CD8-positive, alpha-beta T cell (primary cell): ENCODE measurements at places on chromosomes 5 and 9. TPM values are rescaled to one million over a fixed set of nuclear protein-coding genes. Genes with fewer than 3 reads are reported as not detected.

Gene SHISAL2B
- total RNA-seq = not detected

Gene TMEM215
- not detected for total RNA-seq

Gene MSMP
- total RNA-seq = not detected

Gene LCN9
- total RNA-seq = not detected

DNA sequence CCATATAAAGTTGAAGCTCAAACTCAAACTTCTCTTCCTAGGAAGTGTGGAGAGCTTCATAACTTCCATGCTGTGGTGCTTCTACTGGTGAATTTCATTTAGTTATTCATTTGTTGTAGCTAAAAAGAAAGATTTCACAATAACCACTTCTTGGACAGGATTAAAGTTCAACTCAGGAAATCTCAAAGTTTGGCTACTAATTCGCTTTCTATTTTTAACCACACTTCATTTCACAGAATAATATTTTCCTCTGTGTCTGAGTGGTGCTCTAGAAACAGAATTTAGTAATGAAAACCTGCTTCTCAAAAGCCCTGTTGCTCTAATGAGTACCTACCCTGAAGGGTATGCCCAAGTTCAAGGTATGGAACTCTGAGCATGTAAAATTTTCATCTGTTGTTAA is 73.9 kb downstream of the ACTBL2 start:
- no peak for DNase-seq

DNA sequence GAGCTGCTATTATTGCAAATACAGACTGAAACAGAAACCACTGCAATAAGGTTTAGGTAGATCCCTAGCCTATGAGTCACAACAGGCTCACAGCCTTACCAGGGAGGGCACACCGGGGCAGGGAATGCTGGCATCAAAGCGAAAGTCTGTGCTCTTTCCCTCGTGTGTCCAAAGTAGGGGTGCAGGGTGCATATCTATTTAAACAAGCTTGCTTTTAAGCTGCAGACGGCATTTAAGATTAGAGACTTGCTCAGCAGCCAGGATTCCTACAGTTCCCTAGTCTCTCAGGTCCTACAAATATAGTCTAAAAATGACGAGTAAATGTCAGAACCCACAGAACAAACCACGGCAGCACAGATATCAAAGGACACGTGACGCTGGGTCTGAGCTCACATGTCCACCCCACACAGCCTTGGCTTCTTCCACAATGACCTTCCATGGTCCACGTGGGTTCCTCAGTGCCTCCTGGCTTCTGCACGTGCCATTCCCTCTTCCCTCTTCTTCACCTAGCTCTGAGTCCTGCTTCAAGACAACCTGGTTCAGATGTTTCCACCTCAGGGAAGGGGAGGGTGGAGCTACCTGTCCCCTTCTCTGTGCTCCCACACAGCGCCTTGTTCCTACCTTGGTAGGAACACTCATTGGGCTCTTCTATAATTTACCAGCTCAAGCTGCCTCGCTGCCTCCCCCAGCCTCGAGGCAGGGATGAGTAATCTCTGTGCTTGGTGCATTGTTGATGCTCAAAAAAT is 193.2 kb downstream of the MAPKAP1 start:
- peak; percentile 22 for DNase-seq

GRCh38 chr5:160799184-160799583 is 52.8 kb downstream of the ATP10B start:
- no peak for DNase-seq

DNA sequence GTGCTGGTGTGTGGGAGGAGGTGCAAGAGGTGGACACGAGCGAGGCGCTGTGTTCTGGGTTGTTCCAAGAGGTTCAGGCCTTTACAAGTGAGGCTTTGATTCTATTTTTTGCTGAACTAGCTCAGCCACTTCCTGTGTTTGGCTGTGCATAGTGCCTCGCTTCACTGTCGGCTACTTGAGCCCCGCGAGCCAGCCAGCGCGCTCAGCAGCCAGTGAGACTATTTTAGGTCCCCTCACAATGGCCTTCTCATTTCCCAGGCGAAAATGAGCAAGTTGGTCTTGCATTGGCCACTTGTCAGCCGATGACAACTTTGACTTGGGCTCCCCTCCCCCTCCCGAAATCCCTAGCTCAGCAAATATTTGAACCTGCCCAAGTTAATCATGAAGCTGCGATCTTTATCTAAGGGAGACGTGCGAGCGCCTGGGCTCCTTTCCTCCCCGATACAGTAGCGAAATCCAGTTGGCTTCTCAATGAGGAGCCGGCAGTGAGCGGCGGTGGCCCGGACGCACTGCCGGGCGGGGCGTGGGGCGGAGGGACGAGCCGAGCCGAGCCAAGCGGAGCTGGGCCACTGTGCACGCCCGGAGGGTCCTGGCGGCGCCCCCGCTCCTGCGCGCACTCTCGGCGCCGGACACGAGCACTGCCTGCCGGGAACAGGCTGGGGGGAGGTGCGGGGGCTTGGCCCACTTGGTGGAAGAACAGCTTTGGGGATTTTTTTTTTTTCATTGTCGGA is 72.6 kb downstream of the PIK3R1 start:
- peak; percentile 64 for DNase-seq

- no peak for DNase-seq
Observed at GRCh38 chr5:42666869-42667268, 89.7 kb upstream of the CCDC152 start.

GRCh38 chr9:16421532-16421931 is 448.9 kb downstream of the BNC2 start:
- DNase-seq = no peak

DNA sequence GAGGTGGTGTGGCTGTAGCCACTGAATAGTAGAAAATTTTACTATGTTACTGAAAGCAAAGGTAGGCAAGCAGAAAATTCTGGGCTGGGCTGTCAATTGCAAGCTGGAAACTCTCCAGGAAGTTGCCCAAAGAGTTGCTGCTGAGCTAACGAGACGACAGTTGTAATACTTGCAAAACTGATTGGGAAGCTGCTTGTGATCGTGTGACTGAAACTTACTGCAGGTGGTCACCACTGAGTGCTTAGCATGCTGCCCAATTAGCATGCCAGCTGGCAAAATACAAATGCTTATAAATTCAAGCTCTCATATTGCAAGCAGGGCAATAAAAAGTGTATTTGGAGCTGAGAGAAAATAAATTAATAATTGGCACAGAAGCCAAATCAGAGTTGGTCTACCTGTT is 758.5 kb upstream of the EDIL3 start:
- DNase-seq = no peak
